ENCODE measurements at places on chromosomes 7 and 10. TPM values are rescaled to one million over a fixed set of nuclear protein-coding genes. Genes with fewer than 3 reads are reported as not detected.

Gene ITGB1
- 1,341 TPM for total RNA-seq

GRCh38 chr10:28890121-28890950 lies 213.0 kb downstream of the BAMBI start:
- DNase-seq, result no peak

- no peak for DNase-seq
These were observed 1.6 kb downstream of the P4HA1 start for GRCh38 chr10:73094986-73095480.

DNA sequence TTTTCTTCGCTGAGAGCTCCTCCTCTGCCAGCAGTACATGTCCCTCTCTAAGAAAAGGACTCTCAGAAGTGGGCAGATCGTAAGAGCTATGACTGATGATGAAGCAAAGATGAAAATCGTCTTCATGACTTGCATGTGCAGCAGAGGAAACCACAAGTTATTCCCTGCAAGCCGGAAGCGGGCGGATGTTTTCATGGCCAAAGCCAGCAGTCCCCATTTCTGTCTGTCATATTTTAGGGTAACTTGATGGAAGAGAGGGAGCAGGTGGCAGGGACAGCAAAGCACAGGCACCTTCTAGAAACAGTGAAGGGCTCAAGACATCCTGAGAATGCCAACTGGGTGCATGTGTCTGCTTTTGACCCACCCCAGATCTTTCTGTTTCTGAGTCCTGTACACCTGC lies 19.9 kb downstream of the KLF6 start:
- DNase-seq, result no peak

DNA sequence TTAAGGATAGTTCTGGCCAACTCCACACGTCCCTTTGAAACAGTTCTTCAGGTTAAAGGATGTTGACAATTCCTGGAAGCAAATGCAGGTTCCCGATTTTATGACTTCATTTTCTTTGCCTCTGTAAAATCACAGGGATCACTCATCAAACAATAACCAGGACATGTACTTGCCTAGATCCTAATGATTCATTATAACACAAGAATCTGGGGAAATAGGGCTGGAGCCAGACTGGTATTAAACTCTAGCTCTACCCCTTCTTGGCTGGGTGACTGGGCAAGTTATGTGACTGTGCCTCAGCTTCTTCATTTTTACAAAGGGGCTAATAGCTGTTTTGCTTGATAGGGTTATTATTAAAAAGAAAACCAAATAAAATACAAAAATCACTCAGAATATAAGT lies 56.0 kb upstream of the KCND2 start:
- DNase-seq, result no peak

Gene TMEM178B
- 2.2 TPM for total RNA-seq

Gene NUTM2E
- total RNA-seq, result 1.4 TPM

DNA sequence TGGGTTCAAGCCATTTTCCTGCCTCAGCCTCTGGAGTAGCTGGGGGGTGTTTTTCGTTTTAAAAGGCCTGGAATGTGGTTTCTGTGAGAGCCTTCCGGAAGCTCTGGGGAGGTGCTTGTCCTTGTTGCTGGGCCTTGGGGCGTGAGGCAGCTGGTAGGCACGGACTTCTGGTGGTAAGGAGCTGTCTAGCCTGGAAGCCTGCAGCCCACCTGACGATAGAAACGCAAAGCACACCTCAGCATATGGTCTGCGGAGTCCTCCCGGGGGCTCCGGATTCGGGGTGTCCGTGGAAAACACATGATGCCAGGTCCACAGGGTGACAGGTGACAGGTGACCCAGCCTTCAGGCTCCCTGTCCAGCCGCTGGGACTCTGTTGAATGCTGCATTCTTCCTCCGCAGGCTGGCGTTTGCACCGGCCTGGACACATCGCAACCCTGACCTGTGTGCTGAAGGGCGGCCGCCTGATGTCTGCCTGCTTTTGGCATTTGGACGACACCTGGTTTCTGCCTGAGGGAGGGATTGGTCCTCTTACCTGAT lies 37.3 kb downstream of the INPP5A start:
- DNase-seq, result peak; percentile 27

DNA sequence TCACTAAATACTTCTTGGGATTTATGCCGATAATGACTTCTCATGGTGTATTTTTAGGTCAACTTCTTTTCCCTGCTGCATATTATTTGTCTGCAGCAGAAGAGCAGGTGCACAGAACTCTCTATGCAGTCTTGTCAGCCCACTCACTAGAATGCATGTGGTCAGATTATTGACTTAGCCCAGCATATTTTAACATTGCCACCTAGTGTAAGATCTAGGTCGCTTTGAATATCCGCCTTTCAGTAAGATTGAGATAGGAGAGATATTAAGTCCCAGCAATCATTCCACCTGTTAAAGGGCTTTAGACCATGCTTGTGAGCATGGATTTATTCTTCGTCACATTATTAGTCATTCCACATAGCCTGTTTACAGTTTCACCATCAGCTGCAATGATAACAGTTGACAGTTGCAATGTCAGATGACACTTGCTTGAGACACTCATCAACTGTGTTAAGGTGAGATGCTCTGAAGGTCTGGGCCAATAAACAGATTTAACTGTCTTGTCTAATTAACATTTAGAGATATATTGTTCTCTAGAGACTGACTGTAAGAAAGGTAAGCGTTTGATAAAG lies 491.7 kb downstream of the ARL4A start:
- no peak for DNase-seq

GRCh38 chr10:19809481-19809880 lies 6.8 kb upstream of the PLXDC2 start:
- DNase-seq, result no peak

DNA sequence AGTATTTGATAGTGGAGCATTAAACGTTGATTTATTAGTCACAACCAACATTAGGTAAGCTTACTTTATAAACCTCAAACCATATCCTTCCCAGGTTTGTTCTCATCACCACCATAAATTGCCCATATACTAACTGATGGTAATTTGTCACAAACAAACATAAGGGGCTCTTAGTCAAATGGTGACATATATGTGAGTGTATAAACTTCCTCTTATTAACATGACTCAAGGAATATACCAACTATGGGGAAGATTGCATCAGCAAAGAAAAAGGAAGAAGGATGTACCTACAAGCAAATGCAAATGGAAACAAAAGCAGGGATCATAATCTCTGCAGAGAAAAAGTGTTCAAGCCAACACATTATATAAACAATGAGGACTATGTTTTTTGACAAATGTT lies 418.2 kb upstream of the AKR1E2 start:
- DNase-seq, result no peak

Gene CTAGE6
- 20.7 TPM for total RNA-seq

GRCh38 chr7:151520419-151521261 lies 945 bp upstream of the RHEB start:
- no peak for DNase-seq

Gene MSMB
- not detected for total RNA-seq

DNA sequence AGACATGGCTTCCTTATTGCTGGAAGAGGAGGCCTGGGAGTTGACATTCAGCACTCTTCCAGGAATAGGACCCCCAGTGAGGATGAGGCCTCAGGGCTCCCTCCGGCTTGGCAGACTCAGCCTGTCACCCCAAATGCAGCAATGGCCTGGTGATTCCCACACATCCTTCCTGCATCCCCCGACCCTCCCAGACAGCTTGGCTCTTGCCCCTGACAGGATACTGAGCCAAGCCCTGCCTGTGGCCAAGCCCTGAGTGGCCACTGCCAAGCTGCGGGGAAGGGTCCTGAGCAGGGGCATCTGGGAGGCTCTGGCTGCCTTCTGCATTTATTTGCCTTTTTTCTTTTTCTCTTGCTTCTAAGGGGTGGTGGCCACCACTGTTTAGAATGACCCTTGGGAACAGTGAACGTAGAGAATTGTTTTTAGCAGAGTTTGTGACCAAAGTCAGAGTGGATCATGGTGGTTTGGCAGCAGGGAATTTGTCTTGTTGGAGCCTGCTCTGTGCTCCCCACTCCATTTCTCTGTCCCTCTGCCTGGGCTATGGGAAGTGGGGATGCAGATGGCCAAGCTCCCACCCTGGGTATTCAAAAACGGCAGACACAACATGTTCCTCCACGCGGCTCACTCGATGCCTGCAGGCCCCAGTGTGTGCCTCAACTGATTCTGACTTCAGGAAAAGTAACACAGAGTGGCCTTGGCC lies 4.3 kb downstream of the PGAM2 start:
- DNase-seq, result no peak

Gene OGDHL
- not detected for total RNA-seq

Gene TET1
- 19.3 TPM for total RNA-seq

DNA sequence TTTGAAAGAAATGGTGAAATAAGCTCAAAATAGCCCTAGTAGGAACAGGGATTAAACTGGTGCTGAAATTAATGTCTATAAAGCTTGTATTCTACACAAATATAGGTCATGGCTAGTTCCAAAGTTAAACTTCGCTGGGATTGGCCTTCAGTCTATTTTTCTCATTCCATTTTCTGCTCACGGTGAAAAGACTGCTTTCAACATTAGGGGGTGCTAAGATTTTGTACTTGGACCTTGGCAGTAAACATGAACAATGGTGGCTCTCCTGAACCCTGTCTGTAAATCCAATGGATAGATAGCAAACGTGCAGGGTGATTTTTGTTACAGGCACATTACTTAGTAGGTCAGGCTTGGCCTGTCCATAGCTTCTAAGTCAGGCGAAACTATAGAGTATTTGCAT lies 36.0 kb upstream of the RSU1 start:
- peak; percentile 47 for DNase-seq

Gene DKK1
- total RNA-seq, result 26.5 TPM

GRCh38 chr10:121457729-121458128 lies 140.5 kb downstream of the FGFR2 start:
- no peak for DNase-seq

Gene CAV1
- total RNA-seq, result 298 TPM

Gene NPSR1
- not detected for total RNA-seq

DNA sequence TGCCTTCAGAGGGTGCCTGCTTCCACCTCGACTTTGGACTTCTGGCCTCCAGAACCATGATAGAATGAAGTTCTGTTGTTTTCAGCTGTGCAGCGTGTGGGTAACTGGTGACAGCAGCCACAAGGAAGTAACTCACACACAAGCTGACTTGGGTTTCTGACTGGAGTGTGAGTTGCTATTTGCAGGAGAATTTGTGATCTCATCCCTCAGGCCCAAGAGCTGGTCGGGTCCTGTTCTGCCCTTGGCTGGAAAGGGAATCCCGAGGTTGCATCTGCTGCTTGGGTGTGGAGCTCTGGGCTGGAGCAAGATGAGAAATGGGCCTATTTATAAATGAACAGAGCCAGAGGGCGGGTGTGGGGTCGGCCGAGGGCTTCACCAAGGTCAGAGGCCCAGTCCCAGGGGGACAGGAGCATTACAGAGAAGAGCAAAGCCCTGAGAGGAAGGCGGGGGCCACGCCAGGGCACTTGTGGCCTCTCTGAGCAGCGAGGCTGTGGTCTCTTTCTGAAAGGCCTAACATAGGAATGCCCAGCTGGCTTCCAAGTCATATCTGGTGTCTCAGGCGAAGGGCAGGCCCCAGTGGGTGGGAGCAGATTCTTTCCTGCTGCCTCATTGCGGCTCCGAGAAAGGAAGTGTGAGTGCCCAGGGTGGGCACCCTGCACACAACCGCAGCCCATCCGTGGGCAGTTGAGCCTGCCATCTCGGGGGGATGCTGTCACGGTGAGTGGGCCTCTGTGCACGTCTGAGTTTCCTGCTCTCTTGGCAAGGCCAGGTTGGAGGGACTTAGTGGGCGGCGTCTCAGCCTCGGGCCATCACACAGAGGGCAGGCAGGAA lies 26.5 kb upstream of the C10orf71 start:
- peak; percentile 73 for DNase-seq

DNA sequence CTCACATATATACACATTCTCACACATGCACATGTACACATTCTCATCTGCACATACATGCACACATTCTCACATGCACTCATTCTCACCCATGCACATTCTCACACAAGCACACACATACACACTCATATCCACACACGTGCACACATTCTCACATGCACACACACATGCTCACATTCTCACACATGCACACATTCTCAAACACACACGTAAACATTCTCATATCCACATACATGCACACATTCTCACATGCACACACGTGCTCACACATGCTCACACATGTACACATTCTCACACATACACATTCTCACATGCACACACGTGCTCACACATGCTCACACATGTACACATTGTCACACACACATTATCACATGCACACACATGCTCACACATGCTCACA lies 260.6 kb downstream of the PTPRN2 start:
- no peak for DNase-seq

- DNase-seq, result no peak
These were observed 26.0 kb downstream of the SPOCK2 start for GRCh38 chr10:72062382-72062781.

DNA sequence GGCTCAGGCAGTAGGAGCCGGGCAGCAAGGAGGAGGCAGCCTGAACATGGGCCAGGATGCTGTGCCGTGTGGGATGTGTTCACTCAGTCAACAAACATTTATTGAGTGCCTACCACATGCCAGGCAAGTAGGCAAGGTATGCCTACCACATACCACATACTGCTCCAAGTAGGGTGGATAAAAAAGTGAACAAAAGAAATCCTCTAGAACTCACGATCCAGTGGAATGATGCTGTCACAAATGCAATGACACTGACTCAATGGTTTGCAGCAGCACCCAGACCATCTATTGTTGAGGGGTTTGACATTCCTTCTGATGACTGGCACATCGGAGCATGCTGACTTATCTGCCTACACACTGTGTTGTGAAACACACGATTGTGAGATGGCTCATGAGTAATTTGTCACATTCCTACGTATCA lies 413.5 kb downstream of the NRG3 start:
- DNase-seq, result no peak

GRCh38 chr10:125083576-125083920 lies 76.8 kb downstream of the CTBP2 start:
- DNase-seq, result no peak

GRCh38 chr7:64559206-64559605 lies 3.7 kb downstream of the ZNF680 start:
- no peak for DNase-seq

- no peak for DNase-seq
These were observed 263.8 kb downstream of the ARHGAP12 start for GRCh38 chr10:31664803-31665202.

Gene ADCY1
- 4.6 TPM for total RNA-seq

Gene DCLRE1A
- total RNA-seq, result 13.0 TPM

Gene ACSM6
- total RNA-seq, result 0.96 TPM

GRCh38 chr10:308101-308500 lies 172.8 kb downstream of the ZMYND11 start:
- DNase-seq, result no peak

Gene STK31
- 2.6 TPM for total RNA-seq

DNA sequence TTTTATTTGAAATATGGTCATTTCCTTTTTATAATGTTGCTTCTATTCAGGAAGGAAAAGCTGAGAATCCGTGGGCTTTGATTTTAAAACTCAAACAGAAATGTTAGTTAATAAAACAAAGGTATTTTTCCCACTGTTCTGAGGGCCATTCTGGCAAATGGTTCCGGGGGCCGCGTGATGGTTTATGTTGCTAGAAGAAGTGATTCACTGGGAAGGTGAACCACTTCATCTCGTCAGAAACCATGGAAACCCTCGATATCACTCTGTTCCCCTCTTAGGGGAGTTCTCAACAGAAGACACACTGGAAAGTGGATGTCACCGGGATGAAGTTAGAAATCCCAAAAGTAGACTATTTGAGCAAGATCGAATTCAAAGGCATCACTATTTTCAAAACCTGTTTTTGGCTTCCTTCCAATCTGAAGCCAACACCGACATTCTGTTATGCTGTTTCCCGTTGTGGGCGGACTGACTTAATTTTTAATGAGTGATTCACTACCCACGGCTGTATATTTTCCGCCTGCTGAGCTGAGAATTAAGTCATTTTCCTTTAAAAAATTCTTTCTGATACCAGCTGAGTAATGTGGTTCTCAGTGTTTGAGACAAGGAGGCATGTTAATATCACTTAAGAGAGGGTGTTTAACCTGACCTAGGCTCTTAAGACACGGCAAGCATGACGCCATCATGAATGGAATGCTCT lies 84.1 kb downstream of the PTPRE start:
- DNase-seq, result peak; percentile 63

All from umbilical cord (tissue), 2 donors.